Calu3 (cell line): ENCODE measurements at places on chromosomes 11 and 22. TPM values are rescaled to one million over a fixed set of nuclear protein-coding genes. Genes with fewer than 3 reads are reported as not detected.

The HTR3A gene
- 0.42 TPM in 1 of 2 replicates, not detected in the other for total RNA-seq

The DBX1 gene
- not detected in 2 replicates for total RNA-seq

DNA sequence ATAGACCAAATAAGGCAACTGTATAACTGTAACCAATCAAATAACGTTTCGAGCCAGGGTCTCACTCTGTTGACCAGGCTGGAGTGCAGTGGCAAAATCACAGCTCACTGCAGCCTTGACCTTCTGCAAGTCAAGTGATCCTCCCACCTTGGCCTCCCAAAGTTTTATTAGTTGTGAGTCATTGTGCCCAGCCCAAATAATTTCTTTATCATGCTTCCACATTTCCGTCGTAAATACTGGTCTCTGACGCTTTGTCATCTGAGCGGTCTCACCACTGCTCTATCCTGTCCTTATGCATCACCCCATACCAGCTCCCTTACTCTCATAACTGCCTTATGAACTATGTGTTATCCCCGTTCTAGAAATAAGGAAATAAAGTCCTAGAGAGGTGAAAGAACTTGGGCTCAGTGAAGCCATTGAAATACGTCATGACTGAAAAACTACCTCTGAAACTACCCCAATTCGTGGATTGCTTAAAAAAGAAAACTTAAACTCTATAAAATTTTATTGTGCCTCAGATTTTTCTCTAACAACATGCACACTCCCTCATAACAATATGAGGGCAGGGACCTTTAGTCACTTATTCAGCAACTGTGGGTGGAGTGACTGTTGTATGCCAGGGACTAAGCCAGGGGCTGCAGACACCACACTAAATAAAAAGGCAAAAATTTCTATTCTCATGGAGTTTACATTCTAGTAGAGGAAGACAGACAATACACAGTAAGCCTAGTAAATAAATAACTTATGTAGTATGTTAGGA is 15.8 kb upstream of the RTN4RL2 start:
- H3K4me1 ChIP-seq: peaks cover 21% of the 10 kb centered on the region
- peaks cover 22% of the 10 kb centered on the region for H3K27me3 ChIP-seq
- DNase-seq: no peak
- no peak overlapping the region for H3K27ac ChIP-seq
- no peaks in the 10 kb centered on the region for H3K36me3 ChIP-seq
- H3K4me3 ChIP-seq: no peak overlapping the region

GRCh38 chr11:11502263-11502861 is 119.4 kb downstream of the GALNT18 start:
- peaks cover 25% of the 10 kb centered on the region for H3K4me1 ChIP-seq
- peak overlapping the region; percentile 1 for H3K4me3 ChIP-seq
- no peaks in the 10 kb centered on the region for H3K27me3 ChIP-seq
- peak; percentile 1 for DNase-seq
- no peaks in the 10 kb centered on the region for H3K36me3 ChIP-seq

- H3K4me3 ChIP-seq: no peak overlapping the region
- no peak for DNase-seq
- no peaks in the 10 kb centered on the region for H3K4me1 ChIP-seq
These were observed 55.2 kb upstream of the UBASH3B start for GRCh38 chr11:122600290-122600689.

DNA sequence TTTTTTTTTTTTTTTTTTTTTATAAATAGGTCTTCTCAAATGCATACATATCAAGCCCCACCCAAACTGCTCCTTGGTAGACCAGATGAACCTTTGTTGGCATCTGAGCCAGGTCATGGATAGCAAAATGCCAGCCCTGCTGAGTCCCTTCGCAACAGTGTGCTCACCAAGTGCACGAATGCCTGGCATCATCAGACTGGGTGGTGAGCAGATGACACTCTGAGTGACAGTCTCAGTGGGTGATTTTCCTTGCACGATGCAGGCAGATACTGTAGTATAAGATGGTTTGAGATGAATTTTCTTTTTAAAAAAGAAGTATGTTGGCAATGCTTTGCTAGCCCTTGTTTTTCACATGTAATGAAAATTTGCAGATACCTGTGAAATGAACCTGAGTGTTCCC is 74.0 kb downstream of the RCN1 start:
- no peak for DNase-seq
- H3K4me1 ChIP-seq: no peaks in the 10 kb centered on the region
- H3K27ac ChIP-seq: no peak overlapping the region

DNA sequence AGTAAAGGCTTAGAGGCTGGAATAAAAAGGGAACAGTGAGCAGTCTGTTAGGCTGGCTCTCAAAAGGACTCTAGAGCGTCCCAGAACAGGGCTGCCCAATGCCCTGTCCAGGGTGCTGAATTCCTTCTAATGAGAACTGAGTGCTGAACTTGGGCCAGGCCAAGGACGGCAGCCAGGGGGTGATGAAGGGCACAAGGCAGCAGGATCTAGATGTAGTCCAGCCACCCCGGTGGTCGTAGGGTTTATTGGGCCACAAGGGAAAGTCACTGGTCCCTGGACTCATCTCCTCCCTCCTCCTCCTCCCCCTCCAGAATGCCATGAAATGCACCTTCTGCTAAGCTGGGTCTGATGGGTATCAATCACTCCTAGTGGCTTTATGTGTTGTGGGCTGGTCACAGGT is 19.2 kb downstream of the NPTXR start:
- no peak overlapping the region for H3K4me3 ChIP-seq
- H3K4me1 ChIP-seq: no peaks in the 10 kb centered on the region
- no peak overlapping the region for H3K27ac ChIP-seq
- peak; percentile 76 for DNase-seq

DNA sequence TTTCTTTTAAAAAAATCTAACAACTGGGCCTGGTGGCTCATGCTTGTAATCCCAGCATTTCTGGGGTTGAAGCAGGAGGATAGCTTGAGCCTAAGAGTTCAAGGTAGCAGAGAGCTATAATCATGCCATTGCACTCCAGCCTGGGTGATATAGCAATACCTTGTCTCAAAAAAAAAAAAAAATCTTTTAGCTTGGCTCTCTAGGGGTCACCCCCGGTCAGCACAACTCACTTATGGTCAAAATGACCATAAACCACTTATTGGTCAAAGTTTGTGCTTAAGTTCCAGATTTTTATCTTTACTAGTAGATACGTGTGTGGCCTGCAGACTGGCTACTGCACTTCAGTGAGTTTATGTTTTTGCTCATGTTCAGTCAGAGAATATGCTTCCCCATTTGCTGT is 6.3 kb upstream of the SPDYC start:
- no peak overlapping the region for H3K27ac ChIP-seq
- peaks cover 15% of the 10 kb centered on the region for H3K4me1 ChIP-seq
- DNase-seq: no peak
- no peaks in the 10 kb centered on the region for H3K27me3 ChIP-seq
- no peak overlapping the region for H3K4me3 ChIP-seq

- no peak overlapping the region for H3K27ac ChIP-seq
- no peaks in the 10 kb centered on the region for H3K36me3 ChIP-seq
- no peak for DNase-seq
- no peaks in the 10 kb centered on the region for H3K4me1 ChIP-seq
- H3K4me3 ChIP-seq: no peak overlapping the region
These were observed 114.5 kb upstream of the SYT13 start for GRCh38 chr11:45400591-45400990.

GRCh38 chr22:33332538-33332937 is 274.4 kb upstream of the SYN3 start:
- no peak overlapping the region for H3K4me3 ChIP-seq
- H3K27ac ChIP-seq: peak overlapping the region; percentile 89
- peaks cover 99% of the 10 kb centered on the region for H3K4me1 ChIP-seq

DNA sequence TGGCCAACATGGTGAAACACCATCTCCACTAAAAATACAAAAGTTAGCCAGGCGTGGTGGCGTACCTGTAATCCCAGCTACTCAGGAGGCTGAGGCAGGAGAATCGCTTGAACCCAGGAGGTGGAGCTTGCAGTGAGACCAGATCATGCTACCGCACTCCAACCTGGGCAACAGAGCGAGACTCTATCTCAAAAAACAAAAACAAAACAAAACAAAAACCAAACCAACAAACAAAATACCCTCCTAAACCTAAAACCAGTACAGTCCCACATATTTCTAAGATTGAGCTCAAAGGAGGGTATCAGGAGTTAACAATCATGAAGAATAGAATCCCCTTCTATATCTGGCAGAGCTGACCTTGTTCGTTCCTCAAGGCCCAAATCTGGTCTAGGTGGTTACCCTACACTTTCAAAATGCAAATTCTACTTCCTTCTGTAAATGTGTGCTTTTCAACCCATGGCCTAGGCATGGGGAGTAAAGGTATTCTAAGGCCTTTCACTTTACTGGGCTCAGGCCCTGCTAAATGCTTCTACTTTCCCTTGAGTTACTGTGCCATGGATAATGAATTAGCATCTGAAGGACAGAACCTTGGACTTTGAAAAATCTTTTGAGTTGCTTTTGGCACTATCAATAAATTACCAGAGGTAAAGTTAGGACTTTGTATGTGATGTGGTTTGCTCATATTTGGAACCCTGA is 10.4 kb upstream of the PPP2R1B start:
- H3K4me1 ChIP-seq: peaks cover 15% of the 10 kb centered on the region
- H3K4me3 ChIP-seq: no peak overlapping the region
- H3K27ac ChIP-seq: no peak overlapping the region
- no peaks in the 10 kb centered on the region for H3K27me3 ChIP-seq

DNA sequence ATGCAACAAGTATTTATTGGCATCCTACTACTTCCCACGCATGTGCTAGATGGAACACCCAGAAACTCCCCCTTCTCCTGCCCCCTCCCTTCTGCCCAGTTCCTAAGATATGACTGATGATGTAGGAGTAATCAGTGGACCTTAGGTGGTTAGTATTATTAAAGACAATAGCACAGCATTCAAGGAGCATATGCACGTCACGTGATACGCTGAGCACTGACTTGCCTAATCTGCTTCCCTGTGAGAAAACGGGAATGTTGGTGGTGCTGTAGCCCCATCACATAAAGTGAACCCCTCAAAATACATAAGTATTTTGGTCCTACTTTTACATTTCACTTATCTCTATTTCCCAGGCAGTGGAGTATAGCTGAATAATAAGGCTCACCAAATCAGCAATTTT is 12.4 kb downstream of the DRD2 start:
- no peaks in the 10 kb centered on the region for H3K36me3 ChIP-seq
- H3K4me1 ChIP-seq: no peaks in the 10 kb centered on the region
- DNase-seq: no peak
- peaks cover 65% of the 10 kb centered on the region for H3K27me3 ChIP-seq
- H3K27ac ChIP-seq: no peak overlapping the region
- no peak overlapping the region for H3K4me3 ChIP-seq

DNA sequence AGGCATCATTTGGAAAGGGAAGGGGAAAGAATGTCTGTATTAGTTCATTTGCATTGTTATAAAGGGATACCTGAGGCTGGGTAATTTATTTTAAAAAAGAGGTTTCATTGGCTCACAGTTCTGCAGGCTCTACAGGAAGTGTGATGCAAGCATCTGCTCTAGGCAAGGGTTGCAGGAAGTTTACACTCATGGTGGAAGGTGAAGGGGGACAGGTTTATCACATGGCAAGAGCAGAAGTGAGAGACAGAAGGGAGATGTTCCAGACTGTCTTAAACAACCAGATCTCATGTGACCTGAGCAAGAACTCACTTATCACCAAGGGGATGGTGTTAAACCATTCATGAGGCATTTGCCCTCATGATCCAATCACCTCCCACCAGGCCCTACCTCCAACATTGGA is 90.6 kb downstream of the CCDC83 start:
- H3K27ac ChIP-seq: no peak overlapping the region
- peaks cover 35% of the 10 kb centered on the region for H3K4me1 ChIP-seq

DNA sequence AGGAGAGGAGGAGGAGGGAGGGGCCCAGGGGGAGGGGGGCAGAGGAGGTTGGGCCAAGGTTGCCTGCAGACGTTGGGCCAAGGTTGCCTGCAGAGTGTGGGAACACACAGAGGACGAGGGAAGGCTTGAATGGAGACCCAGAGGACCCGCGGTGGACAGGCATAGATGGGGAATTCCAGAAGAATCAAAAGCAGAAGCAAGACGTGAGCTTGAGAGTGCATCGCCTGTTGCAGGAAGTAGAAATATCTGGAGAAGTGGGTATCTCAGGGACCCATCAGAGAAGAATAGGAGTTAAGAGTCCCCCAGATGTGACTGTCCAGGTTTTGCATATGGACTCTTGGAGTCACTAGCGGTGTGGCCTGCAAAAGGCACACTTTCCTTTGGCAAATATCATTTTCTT is 670.2 kb downstream of the TBC1D22A start:
- DNase-seq: no peak
- no peaks in the 10 kb centered on the region for H3K36me3 ChIP-seq
- no peak overlapping the region for H3K27ac ChIP-seq
- H3K4me1 ChIP-seq: no peaks in the 10 kb centered on the region
- no peak overlapping the region for H3K4me3 ChIP-seq

DNA sequence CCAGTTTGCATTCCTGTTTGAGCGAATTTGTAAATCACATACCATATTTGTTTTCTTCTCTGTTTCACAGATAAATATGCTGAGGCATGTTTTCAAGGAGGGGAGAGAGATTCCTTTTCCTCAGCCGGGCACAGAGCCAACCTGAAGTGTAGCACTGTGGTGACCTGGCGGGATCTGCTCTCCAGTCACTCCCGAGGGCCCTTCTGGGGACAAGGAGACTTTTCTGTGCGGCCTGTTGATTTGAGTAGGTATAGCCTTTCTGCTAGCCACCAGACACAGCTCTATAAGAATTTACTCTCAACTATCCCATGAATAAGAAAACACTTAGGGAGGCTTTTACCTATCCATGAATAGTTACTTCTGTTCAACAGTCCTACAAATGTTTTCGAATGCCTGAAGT is 63.5 kb upstream of the FDX1 start:
- H3K4me1 ChIP-seq: peaks cover 11% of the 10 kb centered on the region
- no peaks in the 10 kb centered on the region for H3K36me3 ChIP-seq
- H3K27me3 ChIP-seq: no peaks in the 10 kb centered on the region
- no peak overlapping the region for H3K4me3 ChIP-seq

DNA sequence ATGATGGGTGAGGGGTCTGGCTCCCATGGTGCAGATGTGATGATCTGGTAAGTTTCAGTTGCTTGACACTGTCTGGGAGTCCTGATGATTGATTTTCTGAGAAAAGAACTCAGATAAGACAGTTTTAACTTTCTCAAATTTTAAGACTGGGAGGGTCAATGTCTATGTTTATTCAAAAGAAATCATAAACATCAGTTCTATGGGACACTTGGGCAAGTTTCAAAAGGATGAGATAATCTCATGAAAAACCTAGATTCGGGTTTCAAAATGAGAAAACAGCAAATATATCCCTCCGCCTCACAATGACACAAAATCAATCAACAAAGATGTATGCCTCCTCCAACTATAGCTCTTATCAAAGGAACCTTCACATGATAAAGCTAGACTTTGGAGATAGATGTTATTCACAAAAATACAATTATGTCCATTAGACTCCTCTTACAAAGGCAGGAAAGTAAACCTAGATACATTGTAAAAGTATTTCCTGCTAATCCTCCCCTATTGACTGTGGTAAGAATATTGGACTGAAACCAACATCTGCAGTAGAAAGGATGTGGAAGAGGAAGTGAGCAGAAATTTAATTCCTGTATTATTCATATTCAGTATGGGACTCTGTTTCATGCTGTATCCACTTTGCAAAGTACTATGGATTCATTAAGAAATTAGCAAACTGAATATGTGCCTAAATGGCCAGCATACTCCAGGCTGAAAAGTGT is 21.6 kb downstream of the SVIP start:
- H3K4me3 ChIP-seq: no peak overlapping the region
- H3K4me1 ChIP-seq: peaks cover 18% of the 10 kb centered on the region
- no peaks in the 10 kb centered on the region for H3K27me3 ChIP-seq
- no peak for DNase-seq
- H3K27ac ChIP-seq: no peak overlapping the region
- no peaks in the 10 kb centered on the region for H3K36me3 ChIP-seq
